ENCODE measurements at places on chromosomes 6 and 20.

- no peak for DNase-seq
These were observed 14.4 kb downstream of the GSS start for GRCh38 chr20:34941226-34941625.

DNA sequence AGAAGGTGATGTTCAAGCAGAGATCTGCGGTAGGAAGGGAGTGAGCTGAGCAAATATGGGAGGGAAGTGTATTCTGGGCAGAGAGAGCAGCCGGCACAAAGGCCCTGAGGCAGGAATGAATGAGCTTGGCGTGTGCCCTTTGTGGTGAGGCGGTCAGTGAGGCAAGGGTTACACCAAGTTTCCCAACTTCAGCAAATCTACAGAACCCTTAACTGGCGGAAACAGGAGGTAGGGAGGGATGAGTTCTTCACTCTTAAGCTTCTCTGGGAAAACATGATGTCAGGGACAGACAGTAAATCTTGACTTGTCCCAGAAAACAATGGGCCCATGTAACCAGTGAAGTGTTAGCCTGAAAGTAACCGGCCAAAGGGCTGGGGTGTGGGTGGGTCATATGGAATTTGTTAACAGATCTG is 97.1 kb upstream of the PTPN1 start:
- no peak for DNase-seq

- no peak for DNase-seq
These were observed 438.2 kb downstream of the CD83 start for GRCh38 chr6:14555804-14556203.

DNA sequence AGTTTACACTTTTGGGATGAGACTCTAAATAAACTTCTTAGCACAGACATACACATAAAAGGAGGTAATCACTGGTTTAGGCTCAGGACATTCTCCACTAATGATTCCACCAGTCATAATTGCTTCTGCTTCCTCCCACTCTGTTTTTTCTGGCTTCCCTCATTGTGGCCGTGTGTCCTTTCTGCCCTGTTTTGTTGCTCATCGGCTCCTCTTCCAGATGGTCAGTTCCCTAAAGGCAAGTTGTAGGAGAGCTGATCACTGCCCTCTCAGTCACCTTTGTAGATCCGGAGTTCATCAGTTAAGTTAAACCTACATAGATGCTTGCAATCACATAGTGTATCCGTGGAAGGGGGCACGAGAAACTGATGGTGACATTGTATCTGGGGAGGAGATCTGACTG is 200.5 kb upstream of the ARG1 start:
- no peak for DNase-seq

GRCh38 chr6:137734005-137734874 is 132.8 kb upstream of the TNFAIP3 start:
- DNase-seq: no peak

Measured in cortex of kidney (tissue), 1 donor.